ENCODE measurements at places on chromosomes 1 and 21. TPM values are rescaled to one million over a fixed set of nuclear protein-coding genes. Genes with fewer than 3 reads are reported as not detected.
A peak's percentile ranks its signal among the peaks of the same experiment; 100 is the strongest.

Gene SPTA1
- total RNA-seq = not detected

Gene TINAGL1
- 2.6 TPM for total RNA-seq

Gene TFB2M
- total RNA-seq = 8.9 TPM

Gene LDLRAD2
- total RNA-seq = 0.84 TPM

DNA sequence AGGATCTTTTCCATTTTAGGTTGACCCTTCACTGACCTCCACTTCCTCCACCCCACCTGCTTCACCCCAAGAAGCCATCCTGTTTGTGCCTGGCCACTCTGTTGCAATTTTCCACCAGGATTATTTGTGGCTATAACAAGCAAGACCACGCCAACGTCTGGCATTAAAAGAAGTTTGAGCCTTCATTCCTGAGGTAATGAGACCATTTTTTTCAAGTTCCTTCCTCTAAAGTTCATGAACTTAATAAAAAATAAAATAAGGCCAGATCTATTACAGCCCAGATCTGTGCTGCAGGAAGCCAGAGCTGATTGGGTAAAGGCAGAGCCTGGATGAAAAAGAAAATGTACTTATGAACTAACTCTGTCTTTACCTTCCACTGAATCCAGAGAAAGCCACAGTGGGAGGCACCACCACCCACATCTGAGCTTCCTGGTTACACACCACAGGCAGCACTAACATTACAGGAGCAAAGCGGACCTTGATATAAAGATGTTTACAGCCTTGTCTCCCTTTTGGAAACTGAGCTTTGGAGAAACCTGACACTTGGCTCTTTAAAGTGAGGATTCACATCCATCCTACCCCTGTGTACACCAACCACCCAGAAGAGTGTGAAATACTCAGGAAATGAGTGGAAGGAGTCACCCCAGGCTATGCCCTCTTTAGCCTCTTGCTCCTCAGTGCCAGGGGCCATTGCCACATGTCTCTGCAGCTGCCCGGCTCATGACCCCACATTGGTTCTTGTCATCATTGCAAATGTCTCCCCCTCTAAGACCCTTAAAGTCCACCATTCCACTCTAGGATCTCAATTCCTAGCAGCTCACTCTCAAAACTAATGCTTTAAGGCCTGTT lies 293.6 kb downstream of the PLPP3 start:
- DNase-seq = no peak
- H3K4me1 ChIP-seq = no peaks in the 10 kb centered on the region
- H3K27me3 ChIP-seq = no peaks in the 10 kb centered on the region
- H3K36me3 ChIP-seq = no peaks in the 10 kb centered on the region
- no peak overlapping the region for H3K27ac ChIP-seq

DNA sequence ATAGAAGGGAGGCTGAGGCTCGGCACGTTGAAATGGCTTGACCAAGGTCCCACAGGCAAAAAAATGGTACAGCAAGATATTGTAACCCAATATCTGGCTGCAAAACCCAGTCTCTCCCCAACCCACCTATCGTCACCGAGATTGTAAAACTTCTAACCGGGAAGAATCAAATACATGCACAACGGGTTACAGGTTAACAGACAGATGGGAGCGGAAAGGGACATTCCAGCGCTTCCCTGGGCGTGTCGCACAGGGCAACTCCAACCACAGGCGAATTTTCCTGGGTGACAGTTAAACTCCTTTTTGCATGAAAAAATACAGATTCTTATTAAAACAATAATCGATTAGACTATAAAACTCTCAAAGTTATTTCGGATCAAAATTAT lies 31.8 kb upstream of the JUN start:
- H3K36me3 ChIP-seq = no peaks in the 10 kb centered on the region
- no peaks in the 10 kb centered on the region for H3K4me1 ChIP-seq
- peak; percentile 66 for DNase-seq
- peak overlapping the region; percentile 77 for H3K4me3 ChIP-seq
- no peak overlapping the region for H3K27ac ChIP-seq

DNA sequence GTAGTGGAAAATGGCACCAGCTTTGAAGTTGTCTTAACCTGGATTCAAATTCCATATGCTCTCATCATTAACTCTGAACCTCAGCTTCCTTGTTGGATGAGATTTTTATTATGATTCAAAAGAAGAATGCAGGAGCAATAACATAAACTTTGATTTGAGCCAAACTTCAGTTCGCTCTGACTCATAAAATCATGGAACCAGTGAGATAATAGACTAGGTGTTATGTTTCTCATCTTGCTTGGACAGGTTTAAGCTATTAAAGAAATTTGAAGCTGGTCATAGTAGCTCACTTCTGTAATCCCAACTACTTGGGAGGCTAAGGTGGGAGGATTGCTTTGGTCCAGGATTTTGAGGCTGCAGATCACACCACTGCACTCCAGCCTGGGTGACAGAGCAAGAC lies 172.8 kb downstream of the CLEC20A start:
- no peak overlapping the region for H3K4me3 ChIP-seq
- no peak overlapping the region for H3K27ac ChIP-seq
- H3K4me1 ChIP-seq = no peaks in the 10 kb centered on the region
- DNase-seq = no peak
- H3K27me3 ChIP-seq = no peaks in the 10 kb centered on the region

DNA sequence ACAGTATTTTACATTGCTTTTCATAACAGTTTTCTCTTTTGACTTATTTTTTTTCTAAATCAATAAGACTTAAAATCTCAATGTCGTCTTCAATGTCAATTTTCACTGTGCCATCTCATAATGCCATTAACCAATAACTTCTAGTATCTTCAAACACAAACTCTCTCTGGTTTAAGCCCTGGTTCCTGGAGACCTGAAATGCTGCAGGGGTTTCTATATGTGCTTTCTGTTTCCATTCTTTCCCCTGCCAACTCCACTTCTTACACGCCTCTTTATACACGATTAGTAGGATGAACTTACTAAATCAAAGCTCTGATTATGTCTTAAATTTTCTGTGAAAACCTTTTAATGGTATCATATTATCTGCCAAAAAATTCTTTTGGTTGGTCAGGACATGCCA lies 191.4 kb downstream of the AMY1C start:
- H3K36me3 ChIP-seq = no peaks in the 10 kb centered on the region
- H3K4me3 ChIP-seq = no peak overlapping the region
- DNase-seq = no peak
- H3K4me1 ChIP-seq = no peaks in the 10 kb centered on the region
- H3K27me3 ChIP-seq = peaks cover 8% of the 10 kb centered on the region
- no peak overlapping the region for H3K27ac ChIP-seq

DNA sequence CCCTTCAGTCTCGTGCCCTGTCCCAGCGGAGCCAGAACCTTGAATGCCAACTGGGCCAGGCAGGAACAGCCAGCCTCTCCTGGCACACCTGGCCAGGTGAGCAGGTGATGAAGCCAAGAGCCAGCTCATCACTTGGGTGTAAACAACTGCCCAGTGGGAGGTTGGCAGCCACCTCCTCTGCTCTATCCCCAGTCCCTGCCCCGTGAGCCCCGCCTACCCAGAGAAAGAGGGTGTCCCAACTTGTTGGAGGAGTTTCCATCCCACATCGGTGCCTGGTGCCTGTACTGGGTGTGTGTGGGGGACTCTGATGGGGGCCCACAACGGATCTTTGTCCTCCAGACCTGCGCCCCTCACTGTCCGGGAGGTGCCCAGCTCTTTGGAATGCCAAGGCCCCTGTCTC lies 17.8 kb upstream of the FAM131C start:
- H3K36me3 ChIP-seq = no peaks in the 10 kb centered on the region
- H3K27ac ChIP-seq = no peak overlapping the region

DNA sequence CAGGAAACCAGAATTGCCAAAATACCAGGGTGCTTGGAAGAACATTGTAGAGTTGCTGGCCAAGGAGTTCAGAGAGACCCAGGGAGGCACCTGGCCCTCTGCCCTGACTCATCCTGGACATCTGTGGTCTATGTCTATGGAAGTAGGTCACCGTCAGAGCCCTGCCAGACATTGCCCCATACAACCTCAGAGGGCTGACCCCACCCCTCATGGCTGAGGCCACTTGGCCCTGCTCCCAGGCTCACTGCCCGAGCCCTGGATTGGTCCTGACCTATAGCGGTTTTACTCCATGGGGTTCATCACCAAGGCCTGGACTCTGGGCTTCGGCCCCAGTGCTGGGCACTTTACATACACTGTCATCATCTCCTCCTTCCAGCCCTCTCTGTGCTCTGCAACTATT lies 233.1 kb downstream of the PTPRU start:
- peak; percentile 28 for DNase-seq
- H3K27ac ChIP-seq = no peak overlapping the region
- peaks cover 21% of the 10 kb centered on the region for H3K4me1 ChIP-seq
- no peak overlapping the region for H3K4me3 ChIP-seq

DNA sequence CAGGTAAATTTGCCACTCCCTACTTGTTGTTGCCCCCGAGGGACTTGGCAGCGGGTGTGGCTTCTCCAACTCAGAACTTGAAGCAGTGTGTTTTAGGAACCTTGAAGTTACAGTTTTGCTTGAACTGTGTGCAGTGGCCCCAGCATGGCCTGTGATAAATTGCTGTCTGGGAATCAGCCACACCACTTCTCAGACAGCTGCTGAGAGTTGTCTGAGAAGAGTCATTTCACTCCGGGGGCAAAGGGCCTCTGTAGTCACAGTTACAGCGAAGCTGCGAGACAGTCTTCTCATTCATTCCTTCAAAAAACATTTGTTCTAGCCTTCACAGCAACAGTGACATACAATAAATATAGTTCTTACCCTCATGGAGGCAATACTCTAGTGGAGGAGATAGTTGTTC lies 70.3 kb downstream of the PROX1 start:
- no peaks in the 10 kb centered on the region for H3K4me1 ChIP-seq
- no peaks in the 10 kb centered on the region for H3K27me3 ChIP-seq
- H3K4me3 ChIP-seq = no peak overlapping the region
- H3K36me3 ChIP-seq = no peaks in the 10 kb centered on the region
- no peak overlapping the region for H3K27ac ChIP-seq
- DNase-seq = no peak

DNA sequence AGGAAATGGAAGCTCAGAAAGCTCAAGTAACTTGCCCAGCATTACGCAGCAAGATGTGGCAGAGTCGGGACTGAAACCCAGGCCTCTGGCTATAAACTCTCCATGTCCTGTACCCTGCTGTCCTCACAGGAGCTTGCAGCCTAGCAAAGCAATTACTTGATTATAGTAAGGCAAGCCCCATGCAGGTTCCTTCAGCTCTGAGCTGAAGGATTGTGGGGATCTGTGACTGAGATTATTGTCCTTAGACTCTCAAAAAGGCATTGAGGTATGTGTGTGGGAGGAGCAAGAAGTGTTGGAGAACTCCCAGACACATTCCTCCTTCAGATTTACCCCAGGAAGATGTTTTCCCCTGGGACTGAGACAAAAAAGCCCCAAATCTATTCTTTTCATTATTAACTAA lies 124.0 kb upstream of the SPATA6 start:
- no peak overlapping the region for H3K27ac ChIP-seq
- no peaks in the 10 kb centered on the region for H3K27me3 ChIP-seq
- H3K4me1 ChIP-seq = peaks cover 3% of the 10 kb centered on the region
- H3K4me3 ChIP-seq = no peak overlapping the region

- no peak overlapping the region for H3K4me3 ChIP-seq
- H3K36me3 ChIP-seq = no peaks in the 10 kb centered on the region
- no peak overlapping the region for H3K27ac ChIP-seq
Observed at GRCh38 chr1:39183503-39184353, 20.8 kb upstream of the MACF1 start.

DNA sequence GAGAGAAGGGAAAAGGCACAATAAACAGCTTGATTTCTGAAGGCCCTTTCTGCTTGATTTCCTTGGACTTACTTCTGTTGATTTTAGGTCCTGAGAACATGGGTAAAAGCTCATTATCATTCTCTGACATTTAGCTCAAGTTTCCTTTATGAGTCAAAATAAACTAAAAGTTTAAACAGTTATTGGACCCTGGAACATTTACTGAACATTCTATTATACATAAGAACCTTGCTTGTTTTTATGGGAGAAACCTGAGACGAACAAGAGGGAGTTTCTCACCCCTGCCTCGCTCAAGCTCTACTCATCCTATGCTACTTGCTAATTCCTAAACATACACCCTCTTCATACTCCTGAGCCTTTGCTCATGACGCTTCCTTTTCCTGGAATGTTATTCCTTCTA lies 538.3 kb upstream of the PKN2 start:
- no peaks in the 10 kb centered on the region for H3K36me3 ChIP-seq
- no peak for DNase-seq
- H3K4me1 ChIP-seq = no peaks in the 10 kb centered on the region
- no peak overlapping the region for H3K4me3 ChIP-seq
- H3K27me3 ChIP-seq = no peaks in the 10 kb centered on the region
- no peak overlapping the region for H3K27ac ChIP-seq

DNA sequence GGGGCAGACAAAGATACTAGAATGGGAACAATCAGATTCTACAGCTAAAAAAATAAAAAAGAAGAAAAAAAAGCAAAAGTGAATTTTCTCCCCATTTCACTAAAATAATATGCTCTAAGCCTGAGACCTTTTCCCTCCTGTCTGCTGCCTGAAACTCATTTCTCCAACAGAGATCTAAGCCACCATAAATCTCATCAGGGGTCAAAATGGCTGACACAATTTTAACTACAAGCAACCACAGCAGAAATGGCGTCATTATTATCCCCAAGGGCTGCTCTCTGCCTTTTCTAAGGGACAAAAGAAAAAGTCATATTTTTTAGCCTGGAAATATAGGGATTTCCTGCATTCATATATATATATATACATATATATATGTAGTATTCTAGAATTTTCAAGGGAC lies 183.7 kb upstream of the CAMK1G start:
- H3K27me3 ChIP-seq = no peaks in the 10 kb centered on the region
- no peak overlapping the region for H3K27ac ChIP-seq
- no peak for DNase-seq
- no peaks in the 10 kb centered on the region for H3K36me3 ChIP-seq
- H3K4me1 ChIP-seq = peaks cover 11% of the 10 kb centered on the region
- H3K4me3 ChIP-seq = no peak overlapping the region

GRCh38 chr1:115192200-115192767 lies 103.0 kb upstream of the TSPAN2 start:
- H3K27ac ChIP-seq = no peak overlapping the region
- no peaks in the 10 kb centered on the region for H3K27me3 ChIP-seq
- H3K4me3 ChIP-seq = no peak overlapping the region
- H3K36me3 ChIP-seq = no peaks in the 10 kb centered on the region
- DNase-seq = no peak

DNA sequence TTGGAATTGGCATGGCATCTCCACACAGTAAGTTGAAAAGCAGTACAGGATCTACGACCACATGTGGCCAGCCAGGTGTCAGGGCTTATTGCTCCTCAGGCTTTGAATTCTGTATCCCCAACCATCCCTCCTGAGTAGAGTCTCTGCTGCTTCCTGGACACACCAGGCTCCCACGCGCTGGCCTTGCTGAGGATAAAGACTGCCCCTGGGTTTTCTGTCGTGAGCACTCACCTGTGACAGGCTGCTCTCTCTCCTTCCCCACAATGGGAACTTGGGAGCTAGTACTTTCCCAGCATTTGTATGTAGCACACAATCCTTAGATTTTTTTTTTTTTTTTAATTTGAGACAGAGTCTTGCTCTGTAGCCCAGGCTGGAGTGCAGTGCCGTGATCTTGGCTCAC lies 33.6 kb downstream of the PBX1 start:
- DNase-seq = no peak
- peak overlapping the region; percentile 94 for H3K27ac ChIP-seq
- H3K36me3 ChIP-seq = peaks cover 6% of the 10 kb centered on the region
- peaks cover 30% of the 10 kb centered on the region for H3K4me1 ChIP-seq

Measured in endodermal cell (in vitro differentiated cells).